ENCODE measurements at places on chromosomes 13 and 19.

- no peak for DNase-seq
Measured at GRCh38 chr13:51015973-51016372, 95.1 kb downstream of the C13orf42 start.

DNA sequence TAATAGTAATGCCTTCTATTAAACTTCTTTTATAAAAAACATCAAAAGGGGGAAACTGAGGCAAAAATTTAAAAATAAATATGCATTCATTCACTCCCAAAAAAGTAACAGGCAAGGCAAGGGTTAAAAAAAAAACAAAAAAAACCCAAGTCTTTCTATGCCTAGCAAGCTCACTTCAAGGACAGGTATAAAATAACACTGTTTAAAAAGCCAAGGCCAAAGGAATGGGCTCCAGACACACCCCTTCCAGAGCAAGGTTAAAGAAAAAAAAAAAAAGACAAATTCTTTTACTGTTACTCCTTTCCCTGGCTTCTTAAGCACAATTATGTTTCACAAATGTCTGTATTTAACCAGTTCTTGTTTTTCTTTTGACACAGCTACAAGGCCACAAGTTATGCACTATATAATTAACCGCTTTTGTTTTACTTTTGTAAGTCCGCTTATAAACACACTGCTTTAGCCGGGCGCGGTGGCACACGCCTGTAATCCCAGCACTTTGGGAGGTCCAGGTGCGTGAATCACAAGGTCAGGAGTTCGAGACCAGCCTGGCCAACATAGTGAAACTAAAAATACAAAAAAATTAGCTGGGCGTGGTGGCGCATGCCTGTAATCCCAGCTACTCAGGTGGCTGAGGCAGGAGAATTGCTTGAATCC lies 3.6 kb downstream of the SIGLEC11 start:
- DNase-seq = no peak

DNA sequence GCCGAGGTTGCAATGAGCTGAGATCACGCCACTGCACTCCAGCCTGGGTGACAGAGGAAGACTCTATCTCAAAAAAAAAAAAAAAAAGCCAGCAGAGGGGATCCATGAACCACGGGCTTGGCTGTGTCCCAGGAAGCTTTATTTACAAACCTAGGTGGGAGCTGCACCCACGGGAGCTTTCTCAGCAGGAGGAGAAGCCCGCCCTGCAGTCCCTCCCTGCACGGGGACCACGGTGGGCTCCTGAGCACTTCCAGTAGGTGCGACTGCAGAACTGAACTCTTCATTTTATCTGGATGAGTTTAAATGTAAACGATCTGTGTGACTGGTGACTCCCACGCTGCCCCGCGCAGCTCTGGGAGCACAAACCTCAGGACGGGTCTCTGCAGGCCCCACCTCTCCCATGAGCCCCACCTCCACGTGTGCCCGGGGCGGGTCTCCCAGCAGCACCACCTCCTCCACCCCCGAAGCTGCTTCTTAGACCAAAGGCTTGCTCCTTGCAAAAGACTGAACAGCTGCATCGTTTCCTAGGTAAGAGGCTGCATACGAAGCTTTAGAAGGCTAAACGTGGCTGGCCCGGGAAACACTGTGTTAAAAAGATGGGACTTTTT lies 66.4 kb downstream of the SPACA7 start:
- DNase-seq = no peak

DNA sequence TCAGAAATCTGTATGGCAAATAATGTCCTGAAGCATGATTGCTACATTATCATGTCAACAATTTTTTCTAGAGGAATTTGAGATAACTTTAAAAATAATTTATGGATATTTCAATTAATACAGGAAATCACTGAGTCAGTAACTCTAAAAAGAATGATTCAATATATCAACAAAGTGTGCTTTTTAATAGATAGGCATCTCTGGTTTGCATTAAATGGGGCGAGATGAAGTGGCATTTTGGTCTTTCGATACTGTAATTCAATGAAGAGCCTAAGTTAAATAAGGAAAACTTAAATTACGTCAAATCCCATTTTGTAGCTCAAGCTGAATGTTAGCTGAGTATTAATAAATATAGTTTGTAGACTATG lies 342.8 kb downstream of the DACH1 start:
- DNase-seq = no peak

- DNase-seq = peak; percentile 87
Measured at GRCh38 chr13:36346222-36347083, at the start of gene SPART. TSS of gene SPART (minus strand) at chr13:36346394. CDS start at chr13:36335830, 10,564 bp downstream.

DNA sequence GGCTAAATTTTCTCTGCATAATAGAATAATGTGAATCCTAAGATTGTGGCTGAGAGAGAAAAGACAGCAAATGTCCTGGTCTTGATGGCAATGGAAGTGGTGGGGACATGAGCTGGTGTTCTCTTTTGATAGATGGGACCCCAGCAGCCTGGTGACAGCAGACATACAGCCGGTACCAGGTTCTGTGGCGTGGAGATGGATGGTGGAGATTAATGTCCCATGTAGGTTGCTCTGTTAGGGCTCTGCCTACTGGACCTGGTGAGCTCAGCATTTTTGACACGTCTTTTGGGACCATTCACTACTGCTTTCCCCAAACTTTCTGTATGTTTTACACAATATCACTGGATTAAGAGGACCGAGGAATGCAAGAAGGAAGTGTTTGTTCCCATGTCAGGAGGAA lies 8.2 kb upstream of the SIGLEC14 start:
- no peak for DNase-seq

- DNase-seq = no peak
Measured at GRCh38 chr13:106533101-106533942, 2.1 kb downstream of the EFNB2 start.

DNA sequence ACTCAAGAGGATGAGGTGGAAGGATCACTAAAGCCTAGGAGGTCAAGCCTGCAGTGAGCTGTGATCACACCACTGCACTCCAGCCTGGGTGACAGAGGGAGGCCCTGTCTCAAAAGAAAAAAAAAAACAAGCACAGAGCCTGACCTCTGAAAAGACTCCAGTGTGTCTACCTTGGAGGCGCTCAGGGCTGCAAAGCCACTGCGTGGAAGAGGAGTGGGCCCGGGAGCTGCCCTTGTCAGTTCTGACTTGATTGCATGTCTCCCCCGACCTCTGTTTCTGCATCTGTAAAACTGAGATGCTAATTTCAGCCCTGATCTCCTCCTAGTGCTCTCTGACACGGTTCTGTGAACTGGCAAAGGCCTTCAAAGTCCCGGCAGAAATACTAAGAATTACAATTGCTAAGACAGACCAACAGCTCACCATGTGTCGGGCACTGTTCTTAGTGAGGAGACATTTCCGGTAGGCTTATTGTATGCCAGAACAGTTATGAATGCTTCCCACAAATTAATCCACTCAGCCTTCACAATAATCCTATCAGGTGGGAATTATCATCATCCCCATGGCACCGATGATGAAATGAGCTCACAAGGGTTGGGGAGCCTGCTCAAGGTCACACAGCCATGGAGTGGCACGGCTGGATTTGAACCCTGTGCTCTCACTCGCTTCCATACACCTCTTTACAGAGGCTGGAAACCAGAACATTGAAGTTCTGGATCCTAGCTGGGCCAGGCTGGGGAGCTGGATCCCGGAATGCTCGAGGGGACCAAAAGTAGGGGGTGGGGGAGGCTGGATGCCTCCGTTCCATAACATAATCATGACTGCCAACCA lies 3.5 kb downstream of the AKT2 start:
- no peak for DNase-seq

- DNase-seq = no peak
Measured at GRCh38 chr19:48638831-48639381, 1.7 kb upstream of the DBP start.

GRCh38 chr19:36151144-36152018 lies 866 bp downstream of the COX7A1 start:
- no peak for DNase-seq

GRCh38 chr19:55400281-55401087 lies 7.1 kb downstream of the UBE2S start:
- DNase-seq = no peak

GRCh38 chr19:18635831-18636182 lies 1.0 kb upstream of the KLHL26 start:
- DNase-seq = no peak

DNA sequence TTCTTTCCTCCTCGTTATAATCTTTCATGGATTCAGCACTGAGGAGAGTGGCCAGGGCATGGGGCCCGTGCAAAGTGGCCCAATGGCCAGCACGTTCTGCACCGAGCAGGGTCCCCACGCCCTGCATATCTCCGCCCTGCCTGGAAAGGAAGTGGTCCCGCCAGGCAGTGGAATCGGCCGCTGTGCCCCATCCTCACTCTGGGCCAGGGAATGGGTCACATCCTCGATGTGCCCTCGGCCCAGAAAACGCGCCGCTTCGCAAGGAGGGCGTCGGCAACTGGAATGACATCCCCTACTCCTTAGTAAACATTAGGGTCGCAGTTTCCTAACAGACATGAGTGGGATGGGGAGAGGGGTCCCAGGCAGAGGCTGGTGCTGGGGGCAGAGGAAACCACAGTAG lies 90.7 kb downstream of the ZNF254 start:
- no peak for DNase-seq

GRCh38 chr19:21314676-21315075 lies 14.5 kb downstream of the ZNF708 start:
- no peak for DNase-seq

GRCh38 chr19:34399886-34400285 lies 4.3 kb upstream of the PDCD2L start:
- DNase-seq = no peak

GRCh38 chr13:40351537-40352379 lies 314.7 kb downstream of the FOXO1 start:
- no peak for DNase-seq

GRCh38 chr13:38348861-38349389 lies 726 bp upstream of the UFM1 start:
- DNase-seq = peak; percentile 59

DNA sequence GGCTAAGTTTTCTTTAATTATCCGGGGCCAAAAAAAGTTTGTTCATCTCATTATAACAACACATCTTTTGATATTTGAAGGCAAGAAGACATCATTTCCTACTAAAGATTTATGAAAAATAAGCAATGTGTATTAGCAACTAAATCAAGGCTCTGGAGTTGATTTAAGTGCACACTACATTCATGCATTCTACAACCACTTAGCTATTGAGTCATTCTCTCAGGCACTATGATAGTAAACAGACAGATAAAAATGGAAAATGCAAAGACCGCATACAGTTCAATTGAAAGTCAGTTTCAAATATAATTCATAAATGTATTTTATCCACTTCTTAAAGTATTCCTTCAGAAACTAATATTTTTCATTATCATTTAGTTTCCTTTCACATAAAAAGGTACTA lies 1395.2 kb downstream of the PCDH9 start:
- no peak for DNase-seq

DNA sequence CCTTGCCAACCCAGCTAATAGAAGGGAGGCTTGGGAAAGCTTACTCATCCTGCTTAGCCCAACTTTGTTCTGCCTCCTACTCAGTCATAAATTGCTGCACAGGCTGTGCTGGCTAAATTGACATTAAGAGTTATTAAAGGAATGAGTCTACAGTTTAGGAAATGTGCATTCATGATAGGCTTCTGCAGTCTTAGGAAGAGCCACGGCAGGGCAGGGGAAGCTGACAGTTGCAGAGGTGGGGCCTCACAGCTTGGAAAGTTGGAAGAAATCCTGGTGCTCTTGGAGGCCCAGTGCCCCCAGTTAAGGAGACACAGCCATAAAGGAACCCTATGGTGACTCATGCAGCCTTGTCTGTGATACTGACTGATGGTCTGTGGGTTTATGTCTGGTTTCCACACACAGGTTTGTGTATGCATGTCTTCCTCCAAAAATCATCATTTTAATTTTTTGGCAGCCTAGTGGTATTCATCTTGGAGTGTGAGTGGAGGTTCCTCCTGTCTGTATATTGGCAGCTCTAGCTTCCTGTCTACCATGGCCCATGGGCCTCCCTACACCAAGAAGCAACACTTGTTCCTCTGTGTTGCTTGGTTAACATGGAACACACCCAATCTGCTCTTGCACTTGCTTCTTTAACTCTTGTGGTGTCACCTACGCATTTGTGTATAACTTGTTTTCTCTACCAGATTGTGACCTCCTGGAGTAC lies 135.0 kb upstream of the KL start:
- DNase-seq = no peak

DNA sequence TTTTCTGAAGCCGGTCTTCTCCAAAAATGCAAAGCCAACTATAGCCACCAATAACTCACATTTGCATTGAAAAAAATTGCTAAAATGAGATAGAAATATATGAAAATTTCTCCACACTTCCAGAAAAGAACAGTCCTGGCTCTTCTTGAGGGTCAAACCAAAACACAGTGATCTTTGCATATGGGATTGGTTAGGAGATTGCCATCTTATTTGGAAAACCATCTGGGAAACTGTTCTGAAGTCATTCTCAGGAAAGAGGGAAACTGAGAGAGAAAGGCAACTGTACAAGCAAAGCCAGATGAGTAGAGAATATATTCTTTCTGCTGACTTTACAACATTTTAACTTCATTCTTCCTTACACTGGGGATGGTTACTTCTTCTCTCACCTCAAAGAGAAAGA lies 54.6 kb downstream of the HSPH1 start:
- DNase-seq = no peak

DNA sequence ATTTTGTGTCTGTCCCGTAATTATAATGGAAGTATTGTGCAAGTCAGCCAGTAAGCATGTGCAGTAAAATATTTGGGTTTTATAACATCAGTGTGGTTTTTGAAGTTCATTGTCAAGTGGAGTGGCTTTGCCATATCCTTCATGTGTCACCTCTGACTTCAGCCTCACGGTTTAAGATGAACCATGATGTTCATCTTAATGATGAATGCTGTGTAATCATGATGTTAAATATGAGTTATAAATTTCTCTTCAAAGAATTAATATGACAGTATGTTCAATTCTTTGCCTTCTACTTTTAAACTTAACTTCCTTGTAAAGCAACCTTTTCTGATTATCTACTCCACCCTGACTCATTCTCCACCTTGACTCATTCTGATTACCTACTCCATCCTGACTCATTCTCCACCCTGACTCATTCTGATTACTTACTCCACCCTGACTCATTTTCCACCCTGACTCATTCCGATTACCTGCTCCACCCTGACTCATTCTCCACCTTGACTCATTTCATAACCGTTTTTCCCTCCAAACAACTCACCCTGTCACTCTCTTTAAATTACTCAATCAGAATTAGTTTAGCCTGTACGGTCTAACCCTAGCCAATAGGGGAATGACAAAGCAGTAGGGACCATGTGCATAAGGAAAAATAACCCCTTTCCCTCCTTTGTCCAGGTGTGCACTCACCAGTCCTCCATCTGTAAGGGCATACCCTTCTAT lies 50.3 kb upstream of the ANKRD10 start:
- peak; percentile 72 for DNase-seq

GRCh38 chr13:106349080-106349931 lies 186.2 kb downstream of the EFNB2 start:
- DNase-seq = no peak

DNA sequence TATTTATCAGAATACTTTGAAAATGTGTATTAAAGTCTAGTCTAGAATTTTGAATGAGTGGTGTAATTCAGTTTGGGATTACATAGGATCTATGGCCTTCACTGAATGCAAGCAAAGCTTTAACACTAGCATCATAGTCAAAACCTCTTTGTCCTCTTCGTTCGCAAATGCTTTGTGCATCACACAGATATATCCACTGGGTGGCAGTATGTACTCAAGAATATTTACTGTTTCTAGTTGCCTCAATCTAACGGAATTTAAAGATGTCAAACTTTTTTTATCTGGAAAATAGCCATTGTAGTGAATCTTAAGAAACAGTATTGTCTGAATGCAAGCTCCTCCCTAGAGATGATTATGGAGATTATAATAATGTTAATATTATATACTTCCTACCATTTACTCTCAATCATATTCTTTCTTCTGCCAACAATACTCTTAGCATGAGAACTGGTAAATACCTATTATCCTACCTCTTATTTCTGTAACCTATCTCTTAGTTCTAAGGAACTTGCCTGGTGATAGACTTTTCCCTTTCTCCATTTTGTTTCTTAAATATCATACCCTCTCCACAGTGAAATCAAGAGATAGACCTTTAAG lies 25.8 kb downstream of the LACC1 start:
- DNase-seq = peak; percentile 6
